ENCODE measurements at places on chromosomes 1 and 21.

DNA sequence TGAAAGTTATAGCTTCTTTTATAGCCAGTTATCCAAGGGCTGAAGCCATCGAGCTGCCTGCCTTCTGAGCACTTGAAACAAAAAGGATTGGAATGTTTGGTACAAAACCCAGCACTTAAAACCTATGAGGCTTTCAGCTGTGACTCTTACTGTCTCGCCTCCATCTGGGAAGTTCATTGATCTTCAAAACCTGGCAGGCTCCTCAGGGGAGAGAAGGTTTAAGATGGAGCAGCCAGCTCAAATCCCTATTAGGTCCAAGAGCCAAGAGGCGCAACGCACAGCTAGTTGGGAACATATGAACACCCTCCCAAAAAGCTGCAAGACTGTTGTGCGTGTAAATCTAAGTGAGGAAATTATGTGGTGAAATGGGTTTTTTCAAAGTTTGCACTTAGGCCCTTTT lies 33.4 kb downstream of the BACE2 start:
- no peak for DNase-seq

DNA sequence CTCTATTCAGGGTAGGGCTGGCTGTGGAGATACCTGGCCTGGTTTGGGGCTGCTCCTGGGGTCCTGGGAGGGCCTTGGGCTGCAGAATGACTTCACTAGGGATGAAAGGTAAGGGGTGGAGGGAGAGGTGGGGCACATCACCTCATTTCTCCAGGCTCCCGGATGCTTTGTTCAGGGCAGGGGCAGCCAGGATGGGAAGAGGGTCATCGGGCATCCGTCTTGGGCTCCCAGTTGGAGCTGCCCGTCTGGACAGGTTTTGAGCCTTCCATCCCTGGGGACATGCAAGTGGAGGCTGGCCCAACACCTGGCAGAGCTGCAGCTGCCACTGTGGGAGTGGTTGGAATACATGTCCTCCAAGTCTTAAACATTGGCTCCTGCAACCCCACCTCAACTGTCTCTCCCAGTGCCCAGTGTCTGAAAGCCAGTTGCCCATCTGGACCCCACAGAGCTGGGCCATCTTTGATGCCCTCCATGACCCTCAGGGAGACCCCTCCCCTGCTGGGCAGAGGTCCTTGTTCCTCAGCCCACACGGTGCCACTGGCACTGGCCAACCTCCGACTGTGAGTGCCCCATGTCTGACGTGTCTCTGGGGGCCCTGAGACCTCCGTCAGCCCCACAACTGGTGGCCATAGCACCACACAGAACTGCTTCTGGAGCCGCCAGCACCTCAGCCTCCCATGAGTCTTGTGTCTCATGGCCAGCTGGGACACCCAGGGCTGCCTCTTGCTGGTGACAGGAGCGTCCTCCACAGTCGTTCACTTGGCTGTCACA lies 52.8 kb downstream of the TRIM11 start:
- DNase-seq = no peak

- DNase-seq = no peak
Observed at GRCh38 chr1:24384251-24385090, 29.1 kb downstream of the STPG1 start.

GRCh38 chr1:114558544-114558943 lies 22.9 kb downstream of the BCAS2 start:
- no peak for DNase-seq

DNA sequence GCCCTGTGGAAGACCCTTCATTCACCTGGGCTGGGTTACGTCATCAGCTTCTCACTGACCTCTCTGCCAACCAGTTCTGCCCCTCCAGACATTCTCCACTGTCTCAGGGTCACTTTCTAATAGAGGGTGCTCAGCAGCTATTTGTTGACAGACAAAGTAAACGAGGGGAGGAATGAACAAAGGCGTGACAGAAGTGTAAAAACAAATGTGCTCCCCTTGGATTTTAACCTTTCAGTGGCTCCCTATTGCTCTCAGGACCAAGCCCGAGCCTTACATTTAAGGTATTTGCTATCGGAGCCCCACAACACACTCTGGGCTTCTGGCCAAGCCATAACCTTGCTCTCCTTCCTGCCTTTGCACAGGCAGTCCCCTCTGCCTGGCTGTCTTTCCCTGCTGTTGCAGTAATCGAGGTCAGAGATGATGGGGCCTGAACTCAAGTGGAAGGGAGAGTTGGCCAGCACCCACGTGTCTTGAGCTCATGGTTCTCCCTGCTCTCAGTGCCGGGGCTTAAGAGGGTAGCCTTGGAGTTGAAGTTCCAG lies 9.3 kb upstream of the MARCKSL1 start:
- no peak for DNase-seq

GRCh38 chr1:162988869-162989268 lies 80.3 kb upstream of the RGS4 start:
- DNase-seq = no peak

- DNase-seq = no peak
Observed at GRCh38 chr1:28441674-28442073, 64.2 kb upstream of the RCC1 start.

GRCh38 chr1:232335741-232336293 lies 294.1 kb downstream of the SIPA1L2 start:
- DNase-seq = no peak

DNA sequence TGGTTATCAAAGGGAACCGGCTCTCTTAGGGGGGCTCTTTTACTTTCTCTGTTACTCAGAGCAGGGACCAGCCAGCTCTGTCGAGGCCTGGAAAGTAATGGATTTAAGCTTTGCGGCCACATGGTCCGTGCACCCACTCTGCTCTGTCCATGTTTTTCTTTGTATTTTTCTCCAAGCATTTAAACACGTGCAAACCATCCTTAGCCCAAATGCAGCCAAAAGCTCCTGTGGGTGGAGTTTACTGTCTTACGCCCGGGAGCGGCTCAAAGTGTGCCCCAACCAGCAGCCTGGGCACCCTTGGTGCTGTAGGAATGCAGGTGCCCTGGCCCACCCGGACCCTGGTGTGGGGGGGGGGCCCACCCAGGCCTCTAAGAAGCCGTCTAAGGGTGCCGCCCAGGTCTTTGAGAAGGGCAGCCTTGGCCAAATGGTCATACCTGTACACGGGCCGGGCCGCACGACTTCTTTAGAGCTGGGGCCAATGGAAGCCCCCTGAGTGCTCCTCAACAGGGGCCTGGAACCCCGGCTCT lies 29.2 kb upstream of the POFUT2 start:
- DNase-seq = no peak

DNA sequence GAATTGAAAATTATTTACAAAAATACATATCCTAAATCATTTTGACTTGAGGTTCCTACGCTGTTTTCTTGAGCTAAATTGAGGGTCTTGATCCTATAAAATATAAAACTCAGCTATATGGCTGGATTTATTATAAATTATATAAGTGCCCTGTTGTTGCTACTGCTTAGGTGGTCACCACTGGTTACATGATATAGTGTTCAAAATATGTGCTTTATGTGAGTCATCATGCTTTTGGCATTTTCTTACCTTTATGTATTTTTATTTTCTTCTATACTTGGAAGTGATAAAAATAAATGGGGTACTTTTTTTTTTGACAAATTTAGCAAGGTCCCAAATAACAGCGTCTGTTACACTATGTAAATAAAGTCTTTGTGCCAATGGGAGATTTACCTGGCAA lies 31.1 kb upstream of the PTPRC start:
- DNase-seq = no peak

DNA sequence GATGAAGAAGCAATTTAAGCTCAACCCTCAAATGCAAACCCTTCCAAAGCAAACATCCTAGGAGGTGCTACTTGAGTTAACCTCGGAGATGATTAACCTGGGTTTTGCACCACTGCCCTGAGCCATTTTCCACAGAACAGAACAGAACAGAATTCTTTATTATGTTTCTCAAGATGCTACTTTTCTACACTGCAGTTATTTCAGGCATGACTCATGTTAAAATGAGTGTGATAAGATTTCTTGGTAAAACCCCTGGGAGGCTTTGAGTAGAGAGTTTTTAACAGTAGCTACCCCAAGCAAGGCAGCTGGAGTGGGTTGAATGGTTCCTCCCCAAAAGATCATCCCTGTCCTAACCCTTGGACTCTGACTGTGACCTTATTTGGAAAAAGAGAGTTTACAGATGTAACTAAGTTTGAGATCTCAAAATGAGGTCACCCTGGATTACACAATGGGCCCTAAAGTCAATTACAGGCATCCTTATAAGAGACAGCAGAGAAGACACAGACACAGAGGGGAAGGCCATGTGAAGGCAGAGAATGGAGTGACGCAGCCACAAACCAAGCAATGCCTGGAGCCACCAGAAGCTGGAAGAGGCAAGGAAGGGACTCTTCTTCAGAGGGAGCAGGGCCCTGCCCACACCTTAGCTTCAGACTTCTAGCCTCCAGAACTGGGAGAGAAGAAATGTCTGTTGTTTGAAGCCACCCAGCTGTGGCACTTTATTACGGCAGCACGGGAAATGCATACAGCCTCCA lies 153.4 kb downstream of the ETS2 start:
- DNase-seq = no peak

DNA sequence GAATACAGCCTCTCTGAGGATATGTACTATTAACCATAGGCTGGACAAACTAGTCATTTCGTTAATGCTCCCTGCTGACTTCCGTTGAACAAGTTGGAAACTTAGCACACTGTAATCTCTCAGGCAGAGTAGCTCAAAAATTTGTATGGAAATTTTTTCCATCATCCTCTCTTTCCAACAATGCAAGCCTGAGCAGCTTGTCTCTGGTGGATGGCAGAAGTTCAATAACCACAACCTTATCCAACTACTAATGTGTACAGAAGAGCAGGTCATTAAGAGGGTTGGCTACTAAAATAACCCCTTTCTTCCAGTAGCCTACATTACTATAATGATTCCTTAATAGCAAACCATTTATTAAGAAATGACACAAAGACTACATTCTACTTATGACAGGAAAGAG lies 262.3 kb downstream of the NFIA start:
- no peak for DNase-seq

GRCh38 chr1:18556364-18556763 lies 74.3 kb upstream of the PAX7 start:
- DNase-seq = no peak

DNA sequence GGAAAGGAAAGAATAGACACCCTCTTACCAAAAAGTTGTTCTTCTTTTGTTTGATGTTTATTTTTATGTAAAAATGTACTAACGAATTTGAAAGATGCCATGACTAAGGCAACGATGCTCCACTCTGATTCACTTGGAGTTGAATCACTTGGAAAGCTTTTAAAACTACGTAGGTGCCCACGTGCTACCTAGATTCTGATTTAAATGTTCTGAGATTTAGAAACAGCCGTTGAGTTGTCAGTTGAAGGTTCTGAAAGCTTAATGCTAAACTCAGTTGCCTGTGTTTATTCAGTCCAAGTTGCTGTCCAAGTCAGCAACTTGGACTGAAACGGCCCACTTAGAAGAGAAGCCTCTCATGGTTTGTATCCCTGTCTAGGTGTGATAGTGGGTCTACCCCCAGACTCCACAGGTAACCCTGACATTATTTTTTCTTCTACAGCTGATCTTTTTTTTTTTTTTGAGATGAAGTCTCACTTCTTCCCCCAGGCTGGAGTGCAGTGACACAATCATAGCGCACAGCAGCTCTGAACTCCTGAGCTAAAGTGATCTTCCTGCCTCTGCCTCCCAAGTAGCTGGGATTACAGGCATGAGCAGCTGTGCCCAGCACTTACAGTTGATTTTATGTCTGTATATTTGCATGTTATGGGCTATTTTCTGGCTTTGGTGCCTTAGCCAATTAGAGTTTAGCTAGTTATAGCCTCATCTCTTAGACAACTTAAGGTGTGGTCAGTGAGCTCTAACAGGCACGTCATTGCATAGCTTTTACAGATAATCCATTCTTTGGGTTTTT lies 1.4 kb upstream of the VAMP4 start:
- peak; percentile 59 for DNase-seq

GRCh38 chr21:41678016-41678923 lies 88.6 kb downstream of the RIPK4 start:
- peak; percentile 59 for DNase-seq

- no peak for DNase-seq
Observed at GRCh38 chr21:36171741-36172331, 15.2 kb downstream of the DOP1B start.

GRCh38 chr1:197842646-197843045 lies 59.8 kb upstream of the C1orf53 start:
- DNase-seq = no peak

DNA sequence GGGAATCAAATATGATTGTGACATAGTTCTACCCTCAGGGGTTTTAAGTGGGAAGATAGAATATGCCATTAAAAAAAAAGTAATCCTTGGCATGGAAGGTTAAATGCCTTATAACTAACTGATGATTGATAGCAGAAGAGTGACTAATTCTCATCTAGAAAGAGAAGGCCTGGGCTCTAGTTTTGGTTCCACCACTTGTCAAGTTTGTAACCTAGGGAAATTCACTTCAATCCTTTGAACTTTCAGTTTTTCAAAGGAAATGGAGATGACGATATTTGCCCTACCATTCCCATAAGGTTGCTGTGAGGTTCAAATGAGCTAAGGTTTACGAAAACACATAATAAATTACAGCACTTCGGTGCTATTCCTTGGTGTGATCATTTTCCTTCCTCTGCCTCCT lies 88.5 kb downstream of the GPR88 start:
- DNase-seq = no peak

DNA sequence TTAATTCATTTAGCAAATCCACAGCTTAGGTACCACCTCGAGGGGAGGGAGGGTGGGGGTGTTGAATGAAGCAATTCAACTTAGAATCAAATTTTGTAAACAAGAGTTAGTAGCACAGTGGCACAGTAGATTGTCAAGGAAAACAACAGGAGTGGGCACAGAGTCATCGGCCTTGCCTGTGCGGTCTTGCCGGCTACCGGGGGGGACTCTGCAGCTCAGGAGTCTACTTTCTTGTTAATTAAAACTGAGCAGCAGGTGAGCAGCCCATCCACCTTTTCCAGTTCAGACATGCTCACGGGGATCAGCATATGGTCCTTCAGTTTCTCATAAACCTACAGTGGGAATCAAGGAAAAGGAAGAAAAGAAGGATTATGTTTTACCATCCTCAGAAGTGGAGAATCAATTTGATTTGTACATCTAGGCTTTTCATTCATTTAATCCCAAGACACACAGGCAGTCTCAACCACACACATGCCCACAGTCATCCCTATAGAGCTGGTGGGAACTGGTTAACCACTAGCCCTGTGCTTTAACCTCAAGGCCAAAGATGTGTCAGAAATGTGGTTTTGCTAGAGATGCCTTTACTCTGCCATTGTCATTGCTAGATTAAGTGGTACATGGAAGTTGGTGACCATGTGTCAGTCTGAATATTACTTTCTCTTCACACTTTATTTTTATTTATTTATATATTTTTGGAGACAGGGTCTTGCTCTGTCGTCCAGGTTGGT lies 45.0 kb upstream of the BCL10 start:
- no peak for DNase-seq

All from Panc1 (cell line).